Sigmoid colon (tissue), 7 donors: ENCODE measurements at places on chromosomes 2 and 18. TPM values are rescaled to one million over a fixed set of nuclear protein-coding genes. Genes with fewer than 3 reads are reported as not detected.

Gene COLEC12
- total RNA-seq, result 17.5 TPM

Gene XDH
- total RNA-seq, result not detected

Gene RNF103
- 41.4 TPM for total RNA-seq

Gene GLI2
- 2.1 TPM for total RNA-seq

Gene SERPINB3
- total RNA-seq, result not detected

Gene ACMSD
- not detected for total RNA-seq

Gene DCDC2C
- total RNA-seq, result not detected

Gene DTNA
- total RNA-seq, result 115 TPM

Gene MZT2B
- 159 TPM for total RNA-seq

Gene IFT172
- 36.0 TPM for total RNA-seq

Gene PLCL1
- total RNA-seq, result 17.1 TPM

Gene SKOR2
- total RNA-seq, result not detected

Gene CIDEA
- total RNA-seq, result not detected

Gene MERTK
- total RNA-seq, result 28.1 TPM

Gene CCDC141
- 4.6 TPM for total RNA-seq

Gene TUBB8B
- not detected for total RNA-seq

Gene IL18R1
- total RNA-seq, result 3.6 TPM

Gene FKBP1B
- total RNA-seq, result 3.5 TPM
